ENCODE measurements at places on chromosomes 7 and 10. TPM values are rescaled to one million over a fixed set of nuclear protein-coding genes. Genes with fewer than 3 reads are reported as not detected.

DNA sequence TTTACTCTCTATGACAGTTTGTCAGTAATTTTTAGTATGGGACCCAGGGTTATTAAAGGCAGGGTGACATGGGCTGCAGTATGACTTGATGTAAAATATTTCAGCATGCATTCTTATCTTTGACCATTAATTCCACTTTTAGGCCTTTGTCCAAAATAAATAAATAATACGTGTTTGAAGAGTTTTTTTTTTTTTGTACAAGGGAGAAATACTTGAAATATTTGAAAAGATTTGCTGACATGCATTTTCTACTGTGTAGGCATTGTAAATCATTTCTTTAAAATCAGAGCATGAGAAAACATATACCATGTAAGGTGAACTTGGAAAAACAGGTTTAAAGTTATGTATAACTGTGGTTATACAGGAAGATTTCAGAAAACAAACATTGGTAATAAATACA, 23.5 kb downstream of the NRG3 start:
- peaks cover 8% of the 10 kb centered on the region for H3K4me1 ChIP-seq
- H3K27me3 ChIP-seq: no peaks in the 10 kb centered on the region
- DNase-seq: no peak
- no peaks in the 10 kb centered on the region for H3K36me3 ChIP-seq
- H3K27ac ChIP-seq: no peak overlapping the region

- H3K36me3 ChIP-seq: peaks cover 5% of the 10 kb centered on the region
- H3K27ac ChIP-seq: no peak overlapping the region
- peaks cover 1% of the 10 kb centered on the region for H3K27me3 ChIP-seq
Observed at GRCh38 chr7:50400114-50400513, 50.0 kb downstream of the FIGNL1 start.

- H3K4me1 ChIP-seq: peaks cover 5% of the 10 kb centered on the region
- H3K27me3 ChIP-seq: peaks cover 23% of the 10 kb centered on the region
- peaks cover 4% of the 10 kb centered on the region for H3K36me3 ChIP-seq
- no peak overlapping the region for H3K27ac ChIP-seq
Observed at GRCh38 chr10:43264344-43264964, 2.4 kb downstream of the RASGEF1A start.

DNA sequence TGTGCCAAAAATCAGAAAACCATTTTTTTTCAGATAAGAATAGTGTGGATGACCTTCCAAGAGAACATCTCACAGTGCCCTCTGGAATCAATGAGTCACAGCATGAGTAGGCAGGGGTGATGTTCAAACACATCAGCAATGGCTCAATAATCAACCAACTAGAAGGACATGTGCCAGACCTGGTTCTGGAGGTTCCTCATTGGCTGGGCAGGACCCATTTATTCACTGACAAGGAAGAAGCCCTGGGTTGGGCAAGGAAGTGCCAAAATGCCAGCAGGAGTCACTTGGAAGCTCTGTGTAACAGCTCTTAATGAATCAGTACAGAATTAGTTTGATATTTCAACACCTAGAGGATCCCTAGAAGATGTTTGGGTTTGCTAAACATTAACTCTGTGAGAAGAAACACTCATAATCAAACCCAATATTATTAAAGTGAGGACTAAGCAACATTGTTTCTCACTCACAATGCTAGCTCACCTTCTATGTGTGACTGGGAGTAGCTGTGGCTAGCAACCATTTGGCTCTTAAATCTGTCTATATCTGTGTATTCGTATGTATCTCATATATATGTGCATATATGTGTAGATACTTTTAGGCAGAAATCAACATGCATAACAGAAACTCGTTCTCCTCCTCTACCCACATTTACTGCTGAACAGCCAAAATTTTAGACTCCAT, 72.3 kb upstream of the APBB1IP start:
- no peaks in the 10 kb centered on the region for H3K4me1 ChIP-seq
- peaks cover under 1% of the 10 kb centered on the region for H3K27me3 ChIP-seq
- no peak for DNase-seq
- no peak overlapping the region for H3K27ac ChIP-seq

Gene OR6B1
- not detected for total RNA-seq

Data from endothelial cell (in vitro differentiated cells).